ENCODE measurements at places on chromosomes 13 and 19.

GRCh38 chr13:99501848-99502301, 603 bp downstream of the TM9SF2 start:
- no peak for DNase-seq

GRCh38 chr13:114222461-114222968, 12.2 kb upstream of the CDC16 start:
- no peak for DNase-seq

GRCh38 chr19:485583-486236, 10.6 kb upstream of the MADCAM1 start:
- DNase-seq, result no peak

GRCh38 chr13:111490611-111491010, 170.2 kb downstream of the TEX29 start:
- DNase-seq, result no peak
